ENCODE measurements at places on chromosomes 1 and 21.

DNA sequence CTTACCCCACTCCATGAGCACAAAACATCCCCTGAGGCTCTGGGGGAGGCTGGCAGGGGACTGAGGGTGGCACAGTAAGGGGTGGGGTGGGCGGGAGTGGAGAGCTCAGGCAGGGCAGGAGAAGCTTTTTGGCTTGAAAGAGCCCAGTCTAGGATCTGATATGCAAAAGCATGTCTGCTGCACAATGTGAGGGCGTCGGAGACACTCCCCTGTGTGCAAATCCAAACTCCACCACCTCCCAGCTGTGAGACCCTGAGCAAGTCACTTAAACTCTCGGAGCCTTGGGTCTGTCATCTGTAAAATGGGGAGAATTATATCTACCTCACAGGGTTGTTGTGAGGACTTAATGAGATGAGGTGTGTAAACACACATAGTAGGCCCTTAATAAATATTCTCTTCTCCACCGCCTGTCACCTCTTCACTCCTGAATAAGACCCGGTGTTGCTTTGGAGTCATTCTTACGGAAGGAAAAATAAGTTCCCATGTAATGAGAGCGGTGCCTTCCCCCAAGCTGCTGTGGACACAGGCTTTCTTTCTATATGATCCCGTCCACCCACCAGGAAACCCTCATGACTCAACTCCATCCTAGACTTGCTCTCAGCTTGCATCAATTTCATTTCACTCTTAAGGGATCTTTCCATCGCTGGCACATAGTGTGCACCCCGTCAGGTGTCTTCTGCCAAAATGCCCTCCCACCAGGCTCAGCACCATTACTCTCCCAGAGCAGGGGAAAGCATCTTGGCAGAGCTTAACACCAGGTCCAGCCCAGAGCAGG, 12.5 kb downstream of the KCNN3 start:
- no peak for DNase-seq

DNA sequence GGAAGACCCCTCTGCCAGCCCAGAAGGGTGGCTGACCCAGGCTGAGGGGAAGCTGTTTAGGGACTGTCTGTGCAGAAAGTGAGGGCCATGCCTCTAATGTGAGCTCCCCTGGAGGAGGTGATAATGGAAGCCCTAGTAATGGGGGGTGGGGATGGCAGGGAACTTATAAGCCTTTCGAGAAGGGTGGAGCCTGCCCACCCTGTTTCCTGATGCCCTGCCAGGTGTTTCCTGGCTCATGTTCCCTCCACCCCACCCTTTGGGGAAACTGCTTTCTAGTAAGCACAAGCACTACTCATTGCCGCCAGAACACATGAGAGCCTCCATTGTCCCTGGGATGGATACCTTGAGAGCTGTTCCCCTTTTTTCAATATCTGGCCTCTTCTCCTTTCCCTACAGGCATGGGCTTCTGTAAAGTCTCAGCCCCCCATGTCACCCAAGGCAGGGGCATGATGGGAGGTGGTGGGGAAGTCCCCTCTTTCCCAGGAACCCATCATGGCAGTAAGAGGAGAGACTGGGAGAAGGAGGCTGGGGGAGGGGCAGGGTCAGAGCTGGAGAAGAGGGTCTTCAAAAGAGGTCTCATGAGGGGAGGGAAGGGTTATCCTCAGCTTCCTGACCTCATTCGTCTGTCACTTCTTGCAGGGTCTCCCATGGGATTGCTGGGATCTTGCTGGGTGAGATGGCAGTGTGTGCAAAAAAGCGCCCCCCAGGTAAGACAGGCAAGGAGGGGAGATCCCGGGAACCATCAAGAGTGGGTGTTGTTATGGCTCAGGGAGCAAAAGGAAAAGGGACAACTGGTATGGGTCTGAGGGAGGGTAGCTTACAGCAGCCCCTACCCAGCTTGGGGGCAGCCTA, 2.4 kb downstream of the ATP8B2 start:
- DNase-seq = no peak

DNA sequence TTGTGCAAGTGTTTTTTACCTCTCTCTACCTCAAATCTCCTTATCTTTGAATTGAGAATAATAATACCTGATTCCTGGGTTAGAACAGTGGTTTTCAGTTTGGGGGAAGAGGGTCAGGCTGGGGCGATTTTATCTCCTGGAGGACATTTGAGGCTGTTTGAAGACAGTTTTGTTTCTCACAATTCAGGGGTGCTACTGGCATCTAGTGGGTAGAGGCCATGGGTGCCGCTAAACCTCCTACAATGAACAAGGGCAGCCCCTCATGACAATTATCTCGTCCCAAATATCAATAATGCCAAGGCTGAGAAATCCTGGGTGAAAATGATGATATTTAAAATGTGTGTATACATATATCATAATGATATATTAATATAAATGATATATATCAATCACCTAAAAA, 139.1 kb upstream of the USH2A start:
- DNase-seq = no peak

DNA sequence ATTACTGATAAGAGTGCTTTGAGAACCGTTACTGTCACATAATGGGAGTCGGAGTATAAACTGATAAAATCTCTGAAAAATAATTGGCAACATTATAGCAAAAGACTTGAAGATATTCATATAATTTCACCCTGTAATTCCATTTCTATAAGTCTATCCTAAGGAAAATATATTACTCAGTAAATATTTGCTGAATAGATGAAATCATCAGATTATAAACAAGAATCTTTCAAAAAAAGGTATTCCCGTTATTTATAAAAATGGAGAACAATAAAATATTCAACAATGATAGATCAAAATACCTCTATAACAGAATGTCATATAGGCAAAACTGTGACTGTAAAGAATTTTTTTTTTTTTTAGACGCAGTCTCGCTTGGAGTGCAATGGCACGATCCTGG, 42.4 kb upstream of the PTCH2 start:
- DNase-seq = no peak

DNA sequence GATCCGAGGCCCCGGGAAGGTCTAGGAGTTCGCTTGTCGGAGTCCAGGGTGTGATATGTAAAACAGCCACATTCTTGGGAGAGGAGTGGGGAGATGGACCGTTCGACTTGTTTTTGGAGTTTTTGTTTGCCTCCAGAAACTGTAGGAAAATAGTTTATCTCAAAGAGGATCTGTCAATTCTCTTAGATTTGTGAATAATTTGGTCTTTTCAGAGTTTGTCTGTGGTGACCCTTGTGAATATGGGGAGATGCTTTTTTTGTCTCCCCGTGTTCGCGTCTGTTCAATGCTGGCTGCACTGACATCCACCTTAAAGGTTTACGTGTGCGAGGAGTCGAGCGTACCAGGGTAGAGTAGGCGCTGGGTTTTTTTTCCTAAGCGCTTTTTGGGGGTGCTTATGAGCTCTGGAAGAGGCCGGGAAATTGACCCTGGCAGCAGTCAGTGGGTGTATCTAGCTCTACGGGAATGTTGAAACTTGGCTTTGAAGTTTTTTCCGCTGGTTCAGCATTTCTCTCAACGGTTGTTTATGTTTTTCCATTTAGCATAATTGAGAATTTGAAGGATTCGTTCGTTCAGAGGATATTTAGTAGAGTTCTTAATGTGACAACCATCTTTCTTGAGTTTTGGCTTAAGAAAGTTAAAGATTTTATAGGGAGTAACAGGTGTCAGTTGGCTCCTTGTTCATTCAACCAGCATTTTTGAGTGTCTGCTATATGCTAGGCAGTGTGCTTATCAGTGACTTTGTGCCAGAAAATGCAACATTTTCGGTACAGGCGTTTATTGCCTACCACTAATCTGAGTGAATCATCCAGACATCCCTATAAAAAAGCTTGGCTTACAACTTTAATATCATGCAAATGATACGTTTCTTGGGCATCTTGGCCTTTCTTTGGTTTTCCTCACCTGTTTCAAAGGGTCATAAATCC, 1.2 kb downstream of the SZRD1 start:
- DNase-seq = no peak

- no peak for DNase-seq
Measured at GRCh38 chr1:209427277-209427676, 156.2 kb upstream of the CAMK1G start.

DNA sequence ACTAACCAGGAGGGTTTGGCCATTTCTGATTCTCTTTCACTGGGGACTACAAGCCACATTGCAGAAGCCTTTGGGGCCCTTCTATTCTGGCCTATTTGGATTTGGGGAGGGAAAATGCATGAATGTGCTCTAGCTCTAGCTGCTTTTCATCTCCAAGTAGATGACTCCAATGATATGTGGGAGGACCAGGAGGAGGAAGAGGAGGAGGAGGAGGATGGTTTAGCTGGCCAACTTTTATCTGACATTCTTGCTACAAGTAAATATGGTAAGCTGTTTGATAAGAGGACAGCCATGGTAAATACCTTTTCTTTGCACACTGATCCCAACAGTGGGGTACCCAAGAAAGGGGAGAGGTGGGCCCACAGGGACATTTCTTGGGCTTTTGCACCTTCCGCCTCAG, 14.0 kb upstream of the SHISA4 start:
- no peak for DNase-seq

GRCh38 chr1:207902566-207902965, 8.4 kb downstream of the CD34 start:
- DNase-seq = no peak

DNA sequence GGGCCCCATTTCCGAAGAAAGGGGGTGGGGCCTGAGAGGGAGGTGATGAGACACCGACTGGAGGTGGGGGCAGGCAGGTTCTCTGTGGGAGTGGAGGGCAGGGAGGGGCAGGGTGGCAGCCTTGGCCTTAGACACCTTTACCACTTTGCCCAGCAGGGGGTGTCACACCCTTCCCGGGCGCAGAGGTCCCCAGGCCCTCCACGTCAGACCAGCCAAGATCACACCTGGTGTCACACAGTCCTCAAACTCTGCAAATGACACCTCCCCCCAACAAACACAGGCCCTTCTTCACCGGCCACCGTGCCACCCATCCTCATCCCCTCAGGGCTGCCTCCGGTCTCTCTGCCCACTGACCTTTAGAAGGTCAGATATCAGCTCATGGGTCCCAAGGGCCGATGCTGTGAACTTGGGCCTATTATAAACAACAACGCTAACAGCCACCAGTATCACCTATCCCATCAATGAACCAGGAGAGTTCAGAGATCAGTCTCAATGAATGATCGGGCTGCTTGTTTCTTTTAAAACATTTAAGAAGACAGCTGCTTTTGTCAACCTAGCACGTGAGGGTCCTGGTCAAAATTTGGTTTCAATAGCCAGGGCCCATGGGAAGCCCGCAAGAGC, 103.9 kb downstream of the CASZ1 start:
- DNase-seq = no peak

DNA sequence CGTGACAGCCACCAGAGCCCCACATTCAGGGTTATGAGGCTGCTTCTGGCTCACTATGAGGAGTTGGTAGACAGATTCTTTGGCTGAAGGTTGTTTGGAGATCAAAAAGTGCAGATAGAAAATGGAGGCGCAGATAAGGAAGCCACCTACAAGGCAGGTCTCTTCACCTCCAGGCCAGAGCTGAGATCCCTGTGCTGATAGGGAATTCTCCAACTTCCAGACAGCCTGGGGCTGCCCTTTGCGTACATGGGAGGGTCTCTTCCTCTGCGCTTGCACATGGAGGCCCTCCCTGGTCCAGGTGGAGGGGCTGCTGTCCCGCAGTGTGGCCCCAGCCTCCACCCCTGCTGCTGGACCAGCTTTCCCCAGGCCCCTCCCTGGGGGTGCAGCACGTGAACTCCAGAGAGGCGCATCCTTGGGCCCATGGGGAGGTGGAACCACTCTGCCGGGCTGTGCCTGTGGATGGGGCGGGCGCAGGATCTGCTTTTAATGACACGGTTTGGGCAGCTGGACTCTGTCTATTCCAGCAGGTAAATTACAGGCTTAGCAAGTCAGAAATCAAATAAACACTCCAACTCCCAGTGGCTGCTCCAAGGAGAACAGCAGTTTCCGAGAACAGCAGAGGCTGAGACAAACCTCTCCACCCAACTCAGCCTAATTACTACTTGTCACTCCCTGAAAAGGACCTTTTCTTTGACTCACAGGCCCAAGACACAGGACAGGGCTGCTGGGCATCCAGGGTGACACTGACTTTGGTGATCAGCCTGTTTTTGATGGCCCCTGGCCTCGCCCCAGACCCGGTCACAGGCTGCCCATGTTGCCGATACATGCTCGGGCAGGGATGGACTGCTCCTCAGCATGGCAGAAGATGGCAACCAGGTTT, 12.4 kb downstream of the OXCT2 start:
- no peak for DNase-seq

DNA sequence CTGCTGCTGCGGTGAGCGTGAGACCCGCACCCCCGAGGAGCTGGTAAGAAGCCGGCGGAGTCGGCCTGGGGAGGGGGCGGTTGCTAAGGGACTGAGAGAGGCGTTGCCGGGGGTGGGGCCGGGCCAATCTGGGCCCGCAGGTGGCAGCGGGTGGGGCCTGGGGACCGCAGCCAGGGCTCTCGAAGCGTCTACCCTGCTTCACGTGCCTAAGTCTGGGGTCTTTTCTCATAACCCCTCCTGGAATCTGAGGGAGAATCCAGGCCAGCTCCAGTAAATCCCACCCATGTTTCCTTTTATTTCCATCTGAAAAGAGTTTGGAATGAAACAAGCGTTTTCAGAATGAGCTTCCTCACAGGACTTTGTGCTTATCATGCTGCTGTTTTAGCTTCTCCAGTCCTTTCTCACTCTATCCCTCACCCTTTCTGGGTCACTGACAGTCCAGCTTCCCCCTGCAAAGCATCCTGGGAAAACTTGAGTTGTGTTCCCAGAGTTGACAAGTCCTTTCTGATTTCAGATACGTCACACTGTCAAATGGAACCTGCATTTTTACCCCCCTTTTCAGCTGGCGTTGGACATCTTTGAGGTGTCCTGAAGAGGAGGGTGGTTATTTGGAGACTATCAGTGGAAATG, 431 bp downstream of the CLCN6 start:
- no peak for DNase-seq

DNA sequence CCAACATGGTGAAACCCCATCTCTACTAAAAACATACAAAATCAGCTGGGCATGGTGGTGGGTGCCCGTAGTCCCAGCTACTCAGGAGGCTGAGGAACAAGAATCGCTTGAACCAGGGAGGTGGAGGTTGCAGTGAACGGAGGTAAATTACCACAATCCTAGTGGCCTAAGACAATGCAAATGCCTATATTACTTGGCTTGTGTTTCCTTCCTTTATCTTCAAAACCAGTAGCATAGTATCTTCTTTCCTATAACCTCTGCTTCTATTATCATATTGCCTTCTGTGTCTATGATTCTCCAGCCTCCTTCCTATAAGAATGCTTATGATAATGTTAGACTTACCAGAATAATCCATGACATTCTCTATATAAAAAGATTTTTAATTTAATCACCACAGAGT, 156.2 kb upstream of the RGS18 start:
- no peak for DNase-seq

DNA sequence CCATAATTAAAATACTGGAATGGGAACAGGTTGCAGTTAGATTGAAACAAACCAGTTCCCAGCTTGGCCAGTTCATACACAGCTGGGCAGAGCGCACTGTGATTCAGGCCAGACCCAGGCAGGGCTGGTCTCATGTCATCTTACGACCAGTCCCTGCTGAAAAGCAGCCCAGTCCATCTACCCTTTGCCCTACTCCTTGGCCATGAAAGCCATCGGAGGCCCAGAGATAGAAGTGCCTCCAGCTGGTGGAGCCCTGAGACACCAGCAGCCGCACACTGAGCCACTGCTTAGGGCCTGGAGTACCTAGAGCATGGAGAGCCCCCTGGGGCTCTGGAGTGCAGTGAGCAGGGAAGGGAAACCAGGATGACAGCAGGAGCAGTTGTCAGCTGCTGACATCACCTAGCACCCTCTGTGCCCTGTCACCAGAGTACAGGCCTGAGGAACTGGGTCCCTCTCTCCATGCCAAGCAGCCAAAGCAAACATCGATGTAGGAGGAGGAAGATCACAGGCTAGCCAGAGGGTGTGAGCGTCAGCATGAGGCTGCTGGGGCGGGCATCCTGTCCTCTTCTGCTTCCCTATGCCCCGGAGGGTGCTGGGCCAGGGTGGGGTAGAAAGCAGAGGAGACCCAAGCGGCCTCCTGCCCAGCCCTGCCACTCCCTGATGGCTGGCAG, 34.2 kb upstream of the TMEM125 start:
- DNase-seq = peak; percentile 76
